ENCODE measurements at places on chromosomes 2 and 18.

- peak; percentile 11 for DNase-seq
Measured at GRCh38 chr2:25042321-25043240, 705 bp downstream of the EFR3B start.

DNA sequence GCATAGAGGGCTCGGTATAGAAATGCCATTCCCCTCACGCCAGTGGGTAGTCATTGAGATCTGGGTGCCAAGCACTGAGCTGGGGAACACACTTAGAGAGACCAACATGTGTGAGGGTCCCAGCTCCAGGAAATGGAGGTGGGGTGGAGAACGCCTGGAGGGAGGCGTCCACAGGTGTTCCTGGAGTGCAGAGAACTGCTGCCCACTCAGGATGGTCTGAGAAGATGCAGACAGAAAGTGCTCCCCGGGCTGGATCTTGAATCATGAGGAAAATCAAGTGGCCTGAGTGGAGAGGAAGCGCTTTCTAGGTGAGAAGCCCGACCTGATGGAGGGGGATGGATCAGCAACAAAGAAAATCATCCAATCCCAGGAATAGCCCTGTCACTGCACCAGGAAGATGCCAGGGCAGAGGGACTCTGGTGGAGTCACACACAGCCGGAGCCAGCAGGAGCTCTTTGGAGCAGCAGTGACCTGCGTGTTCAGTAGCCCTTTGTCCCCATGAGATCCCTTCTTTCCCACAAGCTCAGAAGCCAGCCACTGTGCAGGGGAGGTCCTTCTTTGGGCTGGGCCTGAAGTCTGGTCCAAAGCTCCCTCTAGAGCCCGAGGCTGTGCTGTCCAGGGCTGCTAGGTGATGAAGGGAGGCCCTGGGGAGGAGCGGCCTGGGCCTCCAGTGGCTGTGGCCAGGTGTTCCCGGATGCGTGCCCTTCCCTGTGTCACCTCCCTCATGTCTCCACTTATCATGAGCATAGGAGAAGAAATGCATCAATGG, 112.3 kb downstream of the RNF144A start:
- DNase-seq: no peak

DNA sequence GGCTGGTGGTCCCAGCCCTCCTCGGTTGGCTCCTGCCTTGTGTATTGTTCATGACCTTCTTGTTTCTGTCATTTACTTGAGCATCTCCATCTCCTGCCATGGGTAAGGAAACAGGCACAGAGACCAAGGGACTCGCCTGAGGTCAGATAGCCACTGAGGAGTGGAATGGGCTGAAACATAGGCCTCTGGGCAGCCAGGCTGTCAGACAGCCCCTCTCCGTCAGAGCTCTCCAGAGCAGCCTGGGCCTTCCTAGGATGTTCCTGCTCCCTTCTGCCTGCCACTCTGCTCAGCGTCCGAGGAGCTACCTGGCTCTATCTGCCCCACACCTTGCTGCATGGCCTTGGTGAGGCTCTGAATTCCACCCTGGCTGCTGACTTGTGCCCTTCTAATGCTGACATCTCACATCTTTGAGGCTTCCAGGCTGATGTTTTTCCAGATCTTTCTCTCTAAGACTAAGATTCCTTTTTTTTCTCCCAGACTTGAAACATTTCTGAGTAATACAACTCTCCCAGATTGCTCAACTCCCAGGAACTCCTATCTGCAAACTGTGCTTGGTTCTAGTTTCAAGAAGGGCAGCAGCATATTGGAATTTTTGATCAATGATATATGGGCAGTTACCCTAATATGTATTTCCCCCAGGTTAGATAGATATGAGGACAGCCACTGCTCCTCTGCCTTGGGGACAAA, 67.7 kb downstream of the MCFD2 start:
- no peak for DNase-seq

- no peak for DNase-seq
Measured at GRCh38 chr2:196113061-196113974, 44.7 kb upstream of the DNAH7 start.

- DNase-seq: no peak
Measured at GRCh38 chr18:48541747-48542400, 3.0 kb downstream of the CTIF start.

DNA sequence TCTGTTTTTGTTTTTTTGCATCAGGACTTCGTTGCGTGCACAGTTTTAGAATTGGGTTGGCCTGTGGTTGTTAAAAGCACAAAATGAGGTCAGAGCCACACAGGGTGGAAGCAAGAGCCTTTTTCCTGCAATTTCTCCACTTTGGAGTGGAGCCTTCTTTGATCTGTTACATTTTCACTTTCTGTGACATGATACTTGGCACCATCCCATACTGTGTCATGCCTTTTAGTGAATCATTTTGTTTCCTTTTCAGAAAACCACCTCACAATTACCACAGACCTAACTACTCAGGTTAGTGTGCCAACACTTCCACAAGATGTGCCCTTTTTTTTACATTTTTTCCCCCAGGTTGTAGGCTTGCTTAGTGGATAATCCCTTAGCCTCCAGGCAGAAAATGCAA, 32.5 kb downstream of the MERTK start:
- no peak for DNase-seq

- no peak for DNase-seq
Measured at GRCh38 chr2:149732001-149732685, 144.6 kb upstream of the MMADHC start.

DNA sequence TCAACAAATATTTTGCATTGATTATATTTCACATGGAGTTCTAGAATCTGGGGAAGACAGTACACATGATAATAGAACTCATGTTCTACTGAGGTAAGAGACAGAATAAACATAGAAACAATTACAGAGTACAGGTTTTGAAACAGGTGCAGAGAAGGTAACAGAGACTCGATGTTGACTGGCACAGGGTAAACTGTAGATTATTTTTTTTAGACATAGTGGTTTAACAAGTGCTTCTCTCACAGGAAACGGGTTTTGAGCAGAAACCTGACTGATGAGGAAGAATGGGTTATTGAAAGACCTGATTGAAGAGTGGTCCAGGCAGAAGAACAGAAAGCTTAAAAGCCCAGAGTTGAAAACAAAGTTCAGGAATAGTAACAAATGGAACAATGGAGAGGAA, 1002.5 kb upstream of the FAM98A start:
- DNase-seq: no peak

DNA sequence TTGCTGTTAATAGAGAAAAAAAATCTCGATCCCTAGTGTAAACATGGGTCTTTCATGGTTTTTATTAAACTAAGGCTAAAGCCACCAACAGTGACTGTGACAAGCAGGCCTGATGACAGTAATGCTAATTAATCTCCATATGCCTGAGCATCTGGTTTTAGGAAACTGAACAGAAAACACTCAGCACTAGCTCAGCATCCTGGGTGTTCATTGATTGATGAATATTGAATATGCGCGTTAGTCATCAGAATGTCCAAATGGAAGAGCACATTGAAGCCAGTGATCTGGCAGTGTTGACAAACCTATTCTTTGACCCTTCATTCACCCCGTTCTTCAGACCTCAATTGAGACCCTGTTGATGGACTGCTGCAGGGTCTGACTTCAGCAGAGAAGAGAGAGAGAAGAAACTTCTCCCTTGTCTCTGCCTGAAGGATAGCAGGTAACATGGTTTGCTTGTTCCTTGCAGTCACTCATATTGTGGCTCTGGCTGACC, 283.8 kb downstream of the RDH14 start:
- no peak for DNase-seq

- DNase-seq: no peak
Measured at GRCh38 chr2:27231921-27232320, 14.8 kb downstream of the CAD start.

DNA sequence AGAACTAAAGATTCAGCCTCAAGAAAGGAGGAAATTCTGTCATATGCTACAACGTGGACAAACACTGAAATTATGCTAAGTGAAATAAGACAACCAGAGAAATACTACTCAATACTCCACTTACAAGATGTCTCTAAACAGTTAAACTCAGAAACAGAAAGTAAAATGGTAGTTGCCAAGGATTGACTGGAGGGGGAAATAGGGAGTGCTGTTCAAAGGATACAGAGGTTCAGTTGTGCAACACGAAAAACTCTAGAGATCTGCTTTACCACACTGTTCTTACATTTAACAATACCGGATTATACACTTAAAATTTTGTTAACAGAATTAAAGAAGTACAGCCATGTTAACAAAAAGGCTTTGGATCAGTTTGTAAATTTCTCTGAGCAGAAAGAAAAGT, 39.8 kb upstream of the C2orf15 start:
- no peak for DNase-seq
